ENCODE measurements at places on chromosomes 7 and 10.

DNA sequence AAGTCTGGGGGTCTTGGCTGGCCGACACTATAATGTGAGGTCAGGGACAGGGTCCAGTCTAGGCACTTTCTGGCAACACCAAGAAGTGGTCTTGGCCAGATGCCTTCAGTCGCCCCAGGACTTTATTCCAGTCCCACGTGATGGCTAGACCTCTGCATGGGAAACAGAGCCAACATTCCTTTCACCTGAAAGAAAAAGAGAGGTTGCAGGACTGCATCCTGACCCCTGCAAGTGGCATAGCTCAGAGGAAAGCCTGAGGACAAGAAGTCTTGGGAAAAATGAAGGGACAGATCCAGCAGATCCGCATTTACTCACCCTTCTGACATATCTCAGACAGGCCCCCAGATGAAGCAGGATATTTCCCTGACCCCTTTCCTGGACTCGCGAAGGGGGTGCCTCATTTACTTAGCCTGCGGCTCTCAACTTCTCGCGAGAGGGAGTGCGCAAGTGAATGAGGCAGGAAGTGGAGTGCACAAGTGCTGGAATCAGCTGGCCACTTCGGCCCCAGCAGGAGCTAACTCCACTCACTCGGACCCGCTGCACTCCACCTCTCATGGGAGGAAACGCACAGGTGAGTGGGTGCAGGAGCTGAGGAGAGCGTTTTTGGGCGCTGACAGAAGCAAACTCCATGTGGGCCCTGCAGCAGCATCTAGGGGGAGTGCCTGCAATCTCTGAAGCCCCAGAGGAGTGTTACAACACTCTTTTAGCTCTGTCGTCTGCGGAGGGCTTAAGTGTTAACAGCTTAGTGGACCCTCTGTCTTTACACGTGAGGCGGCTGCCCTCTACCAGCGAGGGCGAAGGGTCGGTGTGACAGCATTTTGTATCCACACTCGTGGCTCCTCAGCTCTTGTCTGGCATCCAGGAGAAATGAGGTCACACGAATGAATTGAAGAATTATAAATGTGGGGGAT, 916.2 kb upstream of the GHITM start:
- no peak for DNase-seq

DNA sequence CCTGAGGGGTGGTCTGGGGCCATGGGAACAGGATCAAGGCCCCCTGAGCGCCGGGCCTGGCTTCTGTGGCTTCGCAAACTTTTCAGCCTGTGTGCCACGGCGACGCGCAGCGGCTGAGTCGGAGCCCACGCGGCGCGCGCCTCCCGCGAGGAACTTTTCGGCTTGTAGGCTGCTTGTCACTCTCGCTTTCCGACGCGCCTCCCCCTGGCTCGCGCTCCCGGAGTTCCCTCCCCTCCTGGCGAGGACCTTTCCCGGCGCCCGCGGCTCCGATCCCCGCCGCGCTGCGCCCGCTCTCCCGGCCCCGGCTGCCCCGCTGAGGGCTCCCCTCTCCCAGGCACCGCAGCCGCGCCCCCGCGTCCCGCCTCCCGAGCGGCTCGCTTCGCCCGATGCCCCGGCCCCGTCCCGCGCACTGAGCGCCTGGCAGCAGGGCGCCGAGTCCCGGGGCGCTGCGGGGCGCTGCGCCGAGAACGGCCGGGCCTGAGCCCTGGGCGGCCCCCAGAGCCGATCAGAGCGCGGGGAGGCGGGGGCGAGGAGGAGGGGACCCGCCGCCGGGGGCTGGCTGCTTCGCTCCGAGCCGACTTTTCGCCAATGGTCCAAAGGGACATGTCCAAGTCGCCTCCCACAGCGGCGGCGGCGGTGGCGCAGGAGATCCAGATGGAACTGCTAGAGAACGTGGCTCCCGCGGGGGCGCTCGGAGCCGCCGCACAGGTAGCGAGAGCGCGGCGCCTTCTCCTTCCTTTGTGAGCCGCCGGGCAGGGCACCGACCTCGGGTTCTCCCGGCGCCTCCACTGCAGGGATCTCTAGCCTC, at the start of gene CACNB2:
Gene CACNB2 (plus strand): TSS at position 276 of the 808 bp plus-strand sequence.
- DNase-seq, result peak; percentile 87

DNA sequence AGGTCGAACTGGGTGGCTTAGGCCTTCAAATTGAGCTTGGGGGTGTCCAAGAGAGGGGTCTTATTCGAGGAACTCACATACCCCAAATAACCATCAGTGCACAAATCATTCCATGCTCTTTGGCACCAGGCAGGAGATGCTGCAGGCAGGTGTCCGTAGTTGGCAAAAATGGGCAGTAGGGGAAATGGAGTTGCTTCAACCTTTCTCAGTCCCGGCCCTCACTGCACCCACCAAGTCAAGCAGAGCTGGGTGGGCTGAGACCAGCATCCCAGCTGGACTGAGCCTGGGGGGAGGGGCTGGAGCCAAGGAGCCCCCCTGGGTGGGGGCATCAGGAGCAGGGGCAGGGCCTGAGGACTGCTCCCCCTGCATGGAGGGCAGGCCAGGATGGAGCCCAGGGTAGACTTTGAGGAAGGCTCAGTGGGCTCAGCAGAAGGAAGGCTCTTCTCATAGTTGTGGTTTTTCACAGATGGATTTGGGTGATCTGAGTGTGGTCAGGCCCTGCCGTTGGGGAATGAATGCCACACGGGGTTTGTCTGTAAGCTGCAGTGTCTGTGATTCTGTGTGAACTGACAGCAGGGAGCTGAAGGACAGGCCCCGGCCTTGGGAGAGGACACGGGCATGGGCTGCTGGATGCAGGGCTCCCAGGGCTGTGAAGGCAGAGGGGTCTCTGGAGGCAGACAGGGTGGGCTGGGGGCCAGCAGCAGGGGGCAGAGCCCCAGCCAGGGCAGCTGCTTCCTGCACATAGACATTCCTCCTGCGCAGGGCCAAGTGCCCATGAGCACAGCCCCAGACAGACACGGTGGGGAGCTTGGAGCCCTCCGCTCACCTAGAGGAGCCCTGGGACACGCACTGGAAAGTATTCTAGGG, 144.5 kb downstream of the ADCY1 start:
- peak; percentile 35 for DNase-seq

- DNase-seq, result no peak
Measured at GRCh38 chr10:120262857-120263547, 194.0 kb upstream of the PLPP4 start.

DNA sequence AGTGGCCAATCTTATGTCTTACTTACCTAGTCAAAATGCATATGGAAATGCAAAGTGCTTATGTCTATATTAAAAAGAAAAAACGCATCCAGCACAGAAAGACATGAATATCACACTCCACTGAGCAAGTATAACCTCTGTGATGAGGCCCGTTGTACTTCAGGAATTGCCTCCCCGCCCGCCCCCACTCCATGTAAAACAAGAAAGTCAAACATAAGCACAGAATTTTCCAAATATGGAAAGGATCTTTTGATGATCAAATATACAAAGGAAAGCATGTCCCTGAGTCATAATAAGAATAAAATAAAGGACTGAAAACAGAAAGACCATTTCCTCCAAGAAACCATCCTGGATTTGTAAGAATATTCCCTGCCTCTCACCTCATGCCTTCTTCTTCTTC, 229.1 kb downstream of the BAMBI start:
- DNase-seq, result no peak

DNA sequence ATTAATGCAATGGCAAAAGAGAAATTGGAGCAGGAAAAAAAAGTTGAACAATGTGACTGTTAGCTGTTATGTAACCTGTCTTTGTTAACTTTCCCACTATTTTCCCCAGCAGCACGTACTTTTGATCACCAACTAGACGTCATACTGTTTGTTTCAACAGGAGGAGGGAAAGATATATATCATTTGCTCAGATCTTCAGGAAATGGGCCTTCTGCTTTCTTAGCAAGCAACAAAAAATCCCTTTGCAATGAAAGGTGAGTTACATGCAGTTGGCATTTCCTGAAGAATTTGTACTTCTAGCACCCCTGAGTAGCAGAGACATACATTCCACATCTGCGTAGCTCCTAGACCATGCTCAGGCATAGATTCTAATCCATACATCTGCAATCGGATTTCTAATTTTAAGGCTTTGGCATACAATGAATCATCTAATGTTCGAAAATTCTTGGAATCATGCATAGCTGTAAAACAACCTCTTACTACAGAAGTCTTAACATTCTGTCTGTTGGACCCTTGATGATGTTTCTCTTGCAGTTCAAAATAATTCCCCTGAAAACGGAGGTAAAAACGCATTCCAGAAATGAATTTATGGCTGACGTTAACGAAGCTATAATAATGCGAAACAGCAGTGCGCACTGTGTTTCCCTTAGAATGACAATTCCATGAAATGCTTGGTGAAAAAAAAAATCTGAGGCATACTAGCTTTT, 286.9 kb upstream of the MGMT start:
- no peak for DNase-seq

- DNase-seq, result peak; percentile 11
Measured at GRCh38 chr7:92282930-92283329, 37.2 kb downstream of the ANKIB1 start.

- DNase-seq, result no peak
Measured at GRCh38 chr7:110857106-110857505, 233.8 kb upstream of the LRRN3 start.

DNA sequence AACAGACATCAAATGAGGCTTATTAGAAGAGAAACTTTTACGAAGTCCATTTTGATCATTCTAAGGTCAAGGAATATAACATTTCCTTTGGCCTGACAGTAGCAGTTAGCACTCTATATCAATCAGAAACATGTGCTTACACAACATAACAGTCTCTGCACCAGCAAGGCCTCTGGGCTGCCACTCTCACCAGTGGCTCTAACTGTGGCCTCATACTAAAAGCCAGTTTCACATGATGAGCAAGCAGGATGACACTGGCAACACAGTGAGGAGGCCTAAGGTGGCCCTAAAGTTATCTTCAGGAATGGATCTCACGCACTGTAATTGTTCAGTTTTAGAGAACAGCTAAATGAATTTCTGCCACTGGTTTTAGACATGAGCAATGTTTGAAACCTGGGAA, 126.8 kb downstream of the COBL start:
- no peak for DNase-seq

DNA sequence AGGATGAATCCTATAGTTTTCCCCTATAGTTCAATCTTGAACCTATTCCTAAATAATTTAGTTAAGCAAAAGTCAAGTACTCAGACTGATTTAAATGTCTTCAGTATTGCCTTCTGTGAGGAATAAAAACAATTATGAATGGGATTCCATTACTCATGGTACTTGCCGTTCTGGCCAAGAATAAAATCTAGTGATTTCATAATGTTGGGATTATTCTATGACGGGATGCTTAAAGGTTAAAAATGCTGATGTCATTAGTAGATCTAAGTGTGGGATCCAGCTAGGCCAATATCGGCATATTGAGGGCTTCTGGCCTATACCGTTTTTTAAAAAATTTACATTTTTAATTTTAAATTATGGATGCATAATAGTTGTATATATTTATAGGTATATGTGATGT, 5.3 kb downstream of the BPGM start:
- DNase-seq, result no peak

DNA sequence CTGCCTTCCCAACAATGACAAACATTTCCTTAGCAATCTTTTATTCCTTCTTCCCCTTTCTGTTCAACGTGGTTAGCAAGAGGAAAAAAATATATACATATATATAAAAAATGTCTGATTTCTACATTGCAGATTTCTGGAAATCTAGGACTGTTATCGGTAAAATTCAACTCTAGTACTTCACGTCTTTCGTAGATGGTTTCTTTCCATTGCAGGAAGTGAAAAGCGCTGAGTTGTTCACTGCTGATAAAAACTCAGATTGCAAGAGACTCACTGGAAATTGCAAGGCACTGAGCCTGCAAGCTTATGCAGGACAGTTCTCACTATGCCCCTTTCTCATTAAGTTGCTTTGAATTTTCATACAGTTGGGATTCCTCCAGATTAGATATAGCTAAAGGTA, 23.9 kb downstream of the KIN start:
- no peak for DNase-seq

DNA sequence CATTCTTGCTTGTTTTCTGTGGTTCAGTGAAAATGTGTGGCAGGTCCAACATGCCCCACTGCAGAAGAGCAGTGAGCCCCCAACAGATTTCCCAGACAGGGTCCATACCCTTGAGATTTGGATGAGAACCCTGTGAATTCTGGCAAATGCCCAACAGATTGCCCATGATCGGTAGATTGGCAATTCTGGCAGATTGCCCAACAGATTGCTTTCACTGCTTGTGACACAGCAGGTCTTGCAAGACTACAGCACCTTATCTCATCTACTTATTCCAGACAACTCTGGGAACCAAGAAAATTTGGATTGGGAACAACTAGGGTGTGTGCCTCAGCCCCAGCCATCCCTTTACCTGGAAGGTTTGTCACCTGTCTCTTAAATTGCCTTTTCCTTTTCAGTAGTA, 143.7 kb upstream of the COL1A2 start:
- no peak for DNase-seq

DNA sequence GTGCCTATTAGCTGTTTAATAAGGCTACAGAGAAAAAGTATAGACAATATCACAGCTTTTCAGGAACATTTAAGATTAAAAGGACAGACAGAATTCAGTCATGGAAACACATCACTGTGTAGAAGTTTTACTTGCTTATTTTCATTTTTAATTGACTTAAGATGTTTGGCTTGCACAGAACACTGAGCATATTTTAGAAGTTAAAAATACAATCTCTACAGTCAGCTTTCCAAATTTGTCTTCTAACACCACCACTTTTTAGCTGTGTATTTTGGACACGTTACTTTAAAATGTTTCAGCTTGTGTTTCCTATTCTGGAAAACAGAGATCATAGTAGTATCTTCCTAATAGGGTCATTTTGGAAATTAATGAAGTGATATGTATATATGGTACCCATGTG, 11.8 kb downstream of the CFAP69 start:
- peak; percentile 40 for DNase-seq

- peak; percentile 63 for DNase-seq
Measured at GRCh38 chr10:103849880-103850571, 5.3 kb downstream of the SH3PXD2A start.

GRCh38 chr10:78165617-78166016, 132.0 kb downstream of the RPS24 start:
- no peak for DNase-seq

- DNase-seq, result no peak
Measured at GRCh38 chr7:158266817-158267741, 320.5 kb downstream of the PTPRN2 start.

DNA sequence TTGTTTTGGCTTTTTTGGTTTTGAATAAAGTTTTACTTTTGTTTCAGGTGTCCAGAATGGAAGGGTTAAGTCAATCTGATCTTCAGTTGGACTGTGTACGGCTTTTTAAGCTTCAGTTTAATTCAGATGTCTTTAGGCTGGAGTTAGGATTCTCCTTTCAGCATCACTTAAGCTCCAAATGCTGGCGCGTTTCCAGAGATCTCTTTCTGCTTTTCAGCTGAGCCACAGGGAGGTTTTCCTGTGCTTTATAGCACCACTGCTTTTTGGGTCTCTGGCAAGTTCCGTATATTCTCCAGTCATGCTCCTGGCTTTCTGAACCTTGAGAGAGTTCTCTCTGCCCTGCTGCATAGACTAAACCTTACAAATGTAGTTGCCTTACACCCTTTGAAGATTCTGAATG, 60.0 kb downstream of the VTI1A start:
- no peak for DNase-seq
